ENCODE measurements at places on chromosomes 6 and 20. TPM values are rescaled to one million over a fixed set of nuclear protein-coding genes. Genes with fewer than 3 reads are reported as not detected.

FABP7 gene
- total RNA-seq, result not detected

SLC32A1 gene
- not detected for total RNA-seq

DNA sequence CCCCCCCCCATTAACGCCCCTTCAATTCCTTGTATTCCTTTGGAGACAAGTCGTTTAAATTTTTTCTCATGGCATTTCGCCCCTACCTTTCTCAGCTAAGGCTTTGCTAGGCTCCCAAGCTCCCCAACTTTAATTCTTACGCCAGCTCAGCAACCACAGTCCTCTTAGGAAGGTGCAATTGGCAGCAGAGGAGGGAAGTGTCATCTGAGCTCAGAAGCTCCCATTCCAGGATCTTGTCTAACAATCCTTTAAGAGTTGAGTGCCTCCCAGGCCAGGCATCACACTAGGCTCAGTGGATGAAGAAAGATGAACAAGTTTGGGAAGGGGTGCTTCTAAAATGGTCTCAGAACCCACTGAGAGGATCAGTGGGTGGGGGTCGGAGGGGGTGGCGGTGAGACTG is 131.2 kb upstream of the AKAP12 start:
- no peak for DNase-seq

TAGAP gene
- total RNA-seq, result 8.5 TPM

GRCh38 chr6:39086294-39086693 is 28.7 kb downstream of the SAYSD1 start:
- DNase-seq, result no peak

GRCh38 chr20:46682063-46682821 is 7.0 kb downstream of the TP53RK start:
- DNase-seq, result no peak

- DNase-seq, result no peak
Measured at GRCh38 chr6:162528538-162528937, 199.0 kb downstream of the PRKN start.

DNA sequence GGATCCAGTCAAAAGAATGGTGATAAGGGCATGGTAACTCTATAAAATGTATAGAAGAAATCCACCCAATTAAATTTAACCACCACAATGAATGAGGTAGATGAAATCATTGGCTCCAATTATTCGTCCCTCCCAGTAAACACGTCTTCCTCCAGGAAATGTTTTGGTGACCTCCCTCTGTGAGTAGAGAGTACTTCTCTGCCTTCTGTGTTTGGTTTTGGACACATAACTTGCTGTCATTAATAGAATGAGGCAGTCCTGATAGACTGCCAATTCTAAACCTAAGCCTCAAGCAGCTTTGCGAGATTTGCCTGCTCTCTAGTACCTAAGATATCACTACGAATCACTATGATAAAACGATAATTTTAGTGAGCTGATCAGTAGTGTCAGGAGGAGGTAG is 632.8 kb downstream of the HDGFL1 start:
- no peak for DNase-seq

CST5 gene
- not detected for total RNA-seq

DNA sequence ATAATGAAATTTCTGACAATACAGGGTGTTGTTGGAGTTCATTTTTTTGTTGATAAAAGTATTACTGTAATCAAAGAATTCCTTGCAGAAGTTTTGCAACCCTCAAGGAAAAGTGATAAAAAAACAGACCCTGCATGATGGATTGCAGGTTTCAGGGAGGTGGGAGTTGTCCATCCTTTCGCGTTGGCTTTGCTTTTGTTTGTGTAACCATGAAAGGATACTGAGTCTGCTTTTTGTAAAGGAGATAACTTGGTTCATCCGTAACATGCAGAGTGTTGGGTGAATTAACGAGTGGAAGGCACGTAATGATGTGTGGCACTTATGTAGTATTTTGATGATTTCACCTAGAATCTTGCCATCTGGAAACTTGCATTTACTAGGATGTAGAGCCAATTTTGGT is 23.6 kb downstream of the FOXO3 start:
- DNase-seq, result no peak

GRCh38 chr6:63272397-63272796 is 47.4 kb downstream of the LGSN start:
- DNase-seq, result no peak

GJA1 gene
- 57.9 TPM for total RNA-seq

DNA sequence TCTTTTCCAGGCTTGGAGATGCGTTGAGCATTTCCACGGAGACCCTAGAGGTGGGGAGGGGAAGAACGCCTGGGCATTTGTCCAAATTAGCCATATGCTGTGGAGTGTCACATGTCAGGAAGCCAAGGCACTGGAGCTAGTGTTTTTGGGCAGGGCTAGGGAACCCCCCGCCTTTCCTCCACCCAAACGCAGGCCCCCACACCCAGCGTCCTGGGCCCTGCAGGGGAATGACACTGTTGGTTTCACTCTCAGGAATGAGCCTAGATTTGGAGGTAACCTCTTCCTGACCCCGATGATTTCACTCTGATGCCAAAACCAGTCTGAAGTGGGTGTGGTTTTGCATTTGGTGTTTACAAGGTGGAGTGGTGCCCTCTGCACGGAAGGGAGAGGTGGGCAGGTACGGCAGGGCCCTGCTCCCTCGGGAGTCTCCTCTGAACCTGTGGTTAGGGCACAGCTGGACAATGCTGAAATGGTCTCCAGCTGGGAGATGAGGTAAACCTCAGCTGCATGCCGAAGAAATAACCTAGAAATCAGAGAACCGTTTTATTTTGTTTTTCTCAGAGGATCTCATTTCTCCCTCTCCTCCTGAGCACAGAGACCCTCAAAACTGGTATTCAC is 29.5 kb downstream of the MTHFD1L start:
- no peak for DNase-seq

GRCh38 chr20:44646023-44646640 is 5.4 kb downstream of the ADA start:
- DNase-seq, result no peak

- DNase-seq, result no peak
Measured at GRCh38 chr6:158499601-158500000, 60.3 kb upstream of the TMEM181 start.

ADGRF1 gene
- 0.35 TPM for total RNA-seq

SLC35F1 gene
- 9.2 TPM for total RNA-seq

DNA sequence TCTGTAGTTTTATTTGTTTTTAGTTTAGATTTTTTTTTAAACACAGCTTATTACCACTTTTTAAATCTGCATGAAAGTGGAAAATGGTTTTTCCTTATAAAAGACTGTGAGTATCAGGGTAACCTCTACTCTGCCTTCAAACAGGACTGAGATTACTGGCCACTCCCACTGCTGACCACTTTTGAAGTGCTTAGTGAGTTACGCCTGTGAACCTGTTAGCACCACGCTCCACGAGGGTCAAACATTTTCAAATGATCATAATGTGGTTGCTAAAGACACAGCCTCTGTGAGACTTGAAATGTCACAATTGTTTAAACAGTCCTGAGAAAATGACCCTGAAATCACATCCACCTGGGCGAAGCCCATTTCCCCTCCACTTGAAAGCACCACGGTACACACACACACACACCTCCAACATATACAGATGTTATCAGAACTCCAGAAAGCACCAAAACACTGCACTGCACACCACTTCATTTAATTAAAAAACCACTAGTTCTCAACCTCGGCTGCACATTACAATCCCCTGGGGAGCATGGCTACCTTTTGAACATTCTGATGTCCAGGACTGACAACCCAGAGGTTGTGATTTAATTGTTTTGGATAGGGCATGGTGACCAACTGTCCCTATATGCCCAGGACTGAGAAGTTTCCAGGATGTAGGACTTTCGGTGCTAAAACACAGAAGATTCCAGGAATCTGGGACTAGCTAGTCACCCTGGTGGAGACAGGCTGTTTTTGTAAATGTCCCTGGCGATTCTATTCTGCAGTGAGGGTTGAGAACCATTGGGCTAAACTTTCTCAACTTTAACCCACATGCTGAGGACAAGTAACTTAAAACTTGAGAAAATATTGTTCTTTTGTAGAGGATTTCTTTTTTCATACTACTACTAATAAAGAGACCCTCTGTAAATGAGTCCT is 176.4 kb upstream of the MYLIP start:
- DNase-seq, result no peak

GRCh38 chr6:161694995-161695394 is 421.1 kb upstream of the AGPAT4 start:
- no peak for DNase-seq

DNA sequence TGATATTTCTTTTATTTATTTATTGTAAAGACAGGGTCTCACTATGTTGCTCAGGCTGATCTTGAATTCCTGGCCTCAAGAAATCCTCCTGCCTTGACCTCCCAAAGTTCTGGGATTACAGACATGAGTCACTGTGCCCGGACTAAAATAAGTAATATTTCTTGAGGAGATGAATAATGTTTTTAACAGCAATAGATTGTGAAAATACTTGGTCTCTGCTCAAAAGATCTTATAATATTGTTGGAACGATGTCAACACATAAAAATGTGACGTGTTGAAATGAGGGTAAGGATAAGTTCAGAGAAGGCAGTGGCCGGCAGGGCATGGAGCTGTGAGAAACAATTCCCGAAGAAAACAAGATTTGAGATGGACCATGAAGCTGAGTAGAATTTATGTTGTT is 178.7 kb downstream of the GJA1 start:
- no peak for DNase-seq

DNA sequence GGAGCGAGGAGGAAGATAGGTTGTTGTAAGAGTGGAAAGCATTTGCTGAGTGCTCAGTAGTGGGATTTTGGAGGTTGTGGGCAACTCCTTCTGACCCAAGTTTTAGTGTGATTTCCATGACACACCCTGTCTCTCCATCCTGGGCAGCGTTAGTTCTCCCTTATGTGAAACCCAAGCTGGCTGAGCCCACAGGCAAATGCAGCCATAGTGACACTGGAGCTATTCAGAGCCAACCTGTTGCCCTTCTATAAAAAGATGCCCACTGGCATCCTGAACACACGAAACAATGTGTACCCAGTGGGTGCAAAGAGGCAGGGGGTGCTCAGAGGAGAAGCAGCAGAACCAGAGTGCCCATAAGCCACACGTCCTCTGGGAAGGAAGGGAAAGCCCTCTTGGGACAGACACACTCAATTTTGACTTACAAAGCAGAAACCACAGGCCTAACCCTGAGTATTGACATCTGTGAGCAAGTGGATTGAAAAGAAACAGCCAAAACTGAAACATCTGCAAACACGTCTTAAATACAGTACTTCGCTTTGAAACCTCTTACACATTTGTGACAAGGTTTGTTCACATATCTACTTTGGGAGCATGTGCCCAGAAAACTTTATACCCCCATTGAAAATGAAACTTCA is 54.6 kb downstream of the BPIFB1 start:
- DNase-seq, result no peak

DNA sequence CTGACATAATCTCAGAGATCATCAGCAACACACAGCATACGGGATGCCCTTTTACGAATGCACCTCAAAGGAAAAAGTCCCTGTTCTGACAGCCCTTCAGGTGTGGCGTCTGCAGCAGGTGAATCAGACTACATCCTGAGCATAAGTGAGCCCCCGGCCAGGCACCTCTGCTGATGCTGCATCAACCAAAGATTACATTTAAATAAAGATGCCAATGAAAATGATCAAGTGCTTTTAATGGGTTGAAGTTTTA is 58.7 kb downstream of the INSM1 start:
- no peak for DNase-seq

CDC25B gene
- 27.4 TPM for total RNA-seq

FHL5 gene
- 4.5 TPM for total RNA-seq

DNA sequence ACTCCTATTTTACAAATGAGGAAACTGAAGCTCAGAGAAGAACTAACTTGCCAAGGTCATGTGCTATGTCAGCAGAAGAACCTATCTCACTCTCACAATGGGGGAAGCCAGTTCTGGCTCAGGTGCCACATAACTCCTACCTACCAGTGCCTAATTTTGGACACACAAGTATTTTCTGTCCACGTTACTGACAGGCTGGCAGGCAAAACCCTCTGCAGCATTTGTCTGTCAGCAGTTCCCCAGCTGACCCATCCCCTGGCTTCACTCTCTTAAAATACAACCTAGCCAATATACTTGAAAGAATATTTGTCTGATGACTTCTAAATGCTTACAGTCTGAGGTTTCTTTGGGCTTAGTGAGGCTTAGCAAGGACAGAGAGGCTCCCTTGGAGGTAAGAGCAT is 15.5 kb downstream of the GSS start:
- DNase-seq, result no peak

- no peak for DNase-seq
Measured at GRCh38 chr6:168015482-168016175, 18.2 kb downstream of the KIF25 start.

PSORS1C2 gene
- total RNA-seq, result not detected

GRCh38 chr20:35929301-35929700 is 25.0 kb downstream of the SCAND1 start:
- no peak for DNase-seq

MROH8 gene
- total RNA-seq, result 4.4 TPM

- no peak for DNase-seq
Measured at GRCh38 chr6:164243949-164244348, 829.4 kb downstream of the QKI start.

DNA sequence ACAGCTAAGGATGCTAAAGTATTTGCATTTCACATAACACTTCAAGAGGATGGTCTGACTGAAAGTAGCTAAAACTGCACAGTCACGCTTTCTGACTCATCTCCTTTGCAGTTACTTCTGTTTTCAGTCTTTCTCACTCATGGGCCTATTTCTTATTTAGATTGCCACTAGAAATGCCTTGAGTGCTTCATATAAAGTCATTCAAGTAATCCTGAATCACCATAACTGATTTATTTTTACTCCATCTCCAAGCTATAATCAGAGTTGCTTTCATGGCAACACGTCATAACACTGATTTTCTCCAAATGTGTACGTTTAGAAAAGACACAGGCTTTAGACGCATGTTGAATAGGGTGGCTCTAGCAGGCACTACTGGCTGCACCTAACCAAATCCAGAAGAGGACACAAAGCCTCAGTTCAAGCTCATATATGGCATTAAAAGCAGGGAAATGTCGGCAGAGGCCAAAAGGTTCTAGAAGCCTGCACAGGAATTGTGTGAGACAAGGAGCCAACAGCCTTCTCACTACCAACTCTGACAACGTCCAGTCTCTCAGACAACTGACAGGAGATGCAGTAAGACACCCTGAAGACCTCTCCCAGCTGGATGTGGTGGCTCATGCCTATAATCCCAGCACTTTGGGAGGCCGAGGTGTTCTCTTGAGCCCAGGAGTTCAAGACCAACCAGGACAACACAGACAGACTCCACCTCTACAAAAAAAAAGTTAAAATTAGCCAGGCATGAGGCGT is 64.1 kb upstream of the BEND6 start:
- DNase-seq, result no peak

DNA sequence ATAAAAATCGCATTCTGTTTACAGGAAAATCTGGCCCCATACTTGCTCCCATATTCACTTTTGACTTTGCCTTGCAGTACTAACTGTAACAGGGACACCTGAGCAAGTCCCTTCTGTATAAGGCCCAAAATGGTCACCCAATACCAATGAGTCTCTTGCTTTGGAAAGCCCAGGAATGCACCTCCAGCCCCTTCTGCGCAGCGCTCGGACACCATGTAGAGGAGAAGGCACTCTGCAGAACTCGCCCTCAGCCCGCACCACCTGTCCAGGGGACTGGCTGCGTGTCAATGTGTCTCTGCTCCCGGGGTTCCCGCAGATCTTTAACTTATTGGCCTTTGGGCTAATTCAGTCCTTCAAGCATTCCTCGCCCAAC is 746 bp upstream of the PRND start:
- peak; percentile 24 for DNase-seq

MOG gene
- total RNA-seq, result not detected

All from uterus (tissue), 4 donors.